ENCODE measurements at places on chromosomes 4 and X.

- no peak for DNase-seq
Measured at GRCh38 chr4:119832776-119833175, 204.2 kb upstream of the PDE5A start.

- no peak for DNase-seq
Measured at GRCh38 chrX:150692831-150693724, at the start of gene MTMR1. Gene MTMR1 (plus strand): TSS chrX:150693396. CDS start chrX:150693531, 135 bp downstream.

GRCh38 chrX:77937291-77937690 is 26.8 kb downstream of the ATP7A start:
- DNase-seq: peak; percentile 7

DNA sequence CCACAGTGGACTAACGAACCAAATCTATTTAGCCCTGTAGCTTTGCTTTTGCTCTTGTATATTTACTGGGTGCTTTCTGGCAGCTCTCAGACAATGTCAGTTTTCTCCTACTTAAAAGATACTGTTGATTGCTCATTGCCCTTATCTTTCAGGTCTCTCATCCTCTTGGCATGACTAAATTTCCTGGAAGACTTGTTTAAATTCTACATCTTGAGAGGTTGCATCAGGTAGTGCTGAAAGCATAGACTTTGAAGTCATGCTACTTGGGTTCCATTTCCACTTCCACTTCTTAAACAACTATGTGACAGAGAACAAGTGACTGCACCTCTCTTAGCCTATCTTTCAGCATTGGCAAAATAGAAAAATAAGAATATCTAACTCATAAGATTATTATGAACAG is 8.4 kb downstream of the TDO2 start:
- DNase-seq: no peak

GRCh38 chr4:169987327-169988228 is 38.6 kb downstream of the MFAP3L start:
- DNase-seq: no peak

GRCh38 chrX:39022106-39022505 is 220.8 kb downstream of the MID1IP1 start:
- no peak for DNase-seq

GRCh38 chr4:35105486-35105885 is 1138.8 kb downstream of the ARAP2 start:
- DNase-seq: no peak

DNA sequence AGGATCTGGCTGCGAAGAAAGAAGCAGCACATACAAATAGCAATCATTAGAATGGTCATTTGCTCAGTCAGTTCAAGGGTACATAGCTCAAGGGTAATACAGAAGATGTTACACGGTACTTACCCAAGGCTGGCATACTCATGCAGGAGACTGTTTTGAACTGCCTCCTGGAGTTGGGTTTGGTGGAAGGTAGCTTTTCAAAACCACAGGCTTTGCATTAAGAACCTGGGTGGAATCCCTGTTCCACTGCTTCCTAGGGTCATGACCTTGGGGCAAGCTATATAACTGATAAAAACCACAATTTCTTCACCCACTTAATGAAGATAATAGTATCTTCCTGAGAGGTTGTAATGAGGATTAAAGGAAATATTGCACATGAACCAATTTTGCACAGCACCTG is 36.5 kb downstream of the TBC1D9 start:
- DNase-seq: no peak

DNA sequence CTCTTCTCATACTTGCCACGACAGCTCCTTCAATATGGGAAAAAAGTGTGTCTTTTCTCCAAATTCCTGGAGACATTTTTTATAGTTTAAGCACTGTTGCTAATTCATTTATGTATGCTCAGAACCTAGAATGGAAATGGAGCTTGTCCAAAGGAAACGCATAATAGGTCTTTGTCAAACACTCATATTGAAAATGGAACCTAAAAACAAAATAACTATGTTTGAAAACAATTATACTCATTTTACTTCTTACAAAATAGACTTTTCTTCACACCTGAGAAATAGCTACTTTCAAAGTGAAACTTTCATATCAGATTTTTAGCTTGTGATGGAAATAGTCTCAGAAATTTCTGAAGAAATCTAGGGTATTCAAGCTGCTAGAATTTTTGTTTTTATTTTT is 529.7 kb upstream of the BOD1L1 start:
- no peak for DNase-seq

GRCh38 chrX:12580548-12580947 is 210.7 kb upstream of the PRPS2 start:
- DNase-seq: no peak

DNA sequence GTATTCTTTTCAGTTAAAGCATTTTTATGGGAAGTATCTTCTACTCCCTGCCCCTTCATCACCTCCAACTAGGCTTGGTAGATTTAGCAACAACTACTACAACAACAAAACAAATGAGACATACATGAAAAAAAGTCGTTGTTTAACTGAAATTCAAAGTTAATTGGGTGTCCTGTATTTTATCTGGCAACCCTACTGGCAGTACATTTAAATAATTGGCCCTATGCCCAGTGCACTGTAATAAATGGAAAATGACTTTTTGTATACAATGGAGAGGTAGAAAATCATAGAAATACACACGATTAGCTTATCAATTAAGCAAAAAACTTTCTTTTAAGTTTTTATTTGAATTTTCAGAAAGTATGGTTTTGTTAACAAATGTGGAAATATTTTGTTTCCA is 21.4 kb upstream of the CLGN start:
- DNase-seq: no peak

- no peak for DNase-seq
Measured at GRCh38 chr4:7043284-7044136, at the start of gene TADA2B. Gene TADA2B (plus strand): TSS chr4:7043372. CDS start chr4:7043580, 208 bp downstream.

GRCh38 chrX:108091878-108092291 is 307 bp downstream of the ATG4A start:
- no peak for DNase-seq

DNA sequence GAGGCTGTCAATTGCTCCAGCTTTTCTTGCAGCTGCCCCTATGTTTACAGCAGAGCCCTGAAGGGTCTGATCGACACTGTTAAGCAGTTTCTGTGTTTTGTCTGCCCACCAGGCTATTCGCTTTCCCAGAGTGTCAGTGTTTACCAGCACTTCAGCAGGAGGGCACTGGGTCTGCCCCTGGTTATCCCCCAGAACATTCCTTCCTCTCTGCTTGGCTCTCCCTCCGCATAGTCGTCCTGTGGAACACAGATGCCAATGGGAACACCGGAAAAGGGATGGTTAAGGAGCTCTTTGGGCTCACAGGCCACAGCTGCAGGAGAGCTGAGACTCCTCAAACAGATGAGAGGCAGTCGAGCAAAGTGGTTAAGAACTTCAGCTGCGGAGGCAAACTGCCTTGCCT is 71.3 kb upstream of the FBXW7 start:
- no peak for DNase-seq

DNA sequence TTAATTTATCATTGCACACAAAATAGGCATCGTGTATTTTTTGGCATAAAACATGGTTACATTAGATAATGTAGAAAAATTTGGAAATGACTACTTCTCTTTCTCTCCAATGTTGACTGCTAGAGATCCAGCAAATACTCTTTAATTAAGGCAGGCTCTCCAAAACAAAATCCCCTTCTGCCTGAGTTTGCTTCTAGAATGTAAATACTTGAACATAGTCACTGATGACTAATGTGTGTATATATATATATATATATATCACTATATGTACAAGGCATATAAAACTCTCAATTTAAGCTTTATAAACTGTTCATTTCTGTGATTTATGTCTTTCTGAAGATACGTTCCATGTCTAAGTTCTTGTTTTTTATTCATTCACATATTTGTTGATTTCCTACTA is 67.2 kb upstream of the CAMK2D start:
- DNase-seq: no peak

DNA sequence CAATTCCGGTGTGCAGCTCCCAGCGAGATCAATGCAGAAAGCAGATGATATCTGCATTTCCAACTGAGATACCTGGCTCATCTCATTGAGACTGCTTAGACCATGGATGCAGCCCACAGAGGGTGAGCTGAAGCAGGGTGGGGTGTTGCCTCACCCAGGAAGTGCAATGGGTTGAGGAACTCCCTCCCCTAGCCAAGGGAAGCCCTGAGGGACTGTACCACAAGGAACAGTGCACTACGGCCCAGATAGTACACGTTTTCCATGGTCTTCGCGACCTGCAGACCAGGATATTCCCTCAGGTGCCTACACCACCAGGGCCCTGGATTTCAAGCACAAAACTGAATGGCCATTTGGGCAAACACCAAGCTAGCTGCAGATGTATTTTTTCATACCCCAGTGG is 150.0 kb downstream of the TET2 start:
- no peak for DNase-seq

DNA sequence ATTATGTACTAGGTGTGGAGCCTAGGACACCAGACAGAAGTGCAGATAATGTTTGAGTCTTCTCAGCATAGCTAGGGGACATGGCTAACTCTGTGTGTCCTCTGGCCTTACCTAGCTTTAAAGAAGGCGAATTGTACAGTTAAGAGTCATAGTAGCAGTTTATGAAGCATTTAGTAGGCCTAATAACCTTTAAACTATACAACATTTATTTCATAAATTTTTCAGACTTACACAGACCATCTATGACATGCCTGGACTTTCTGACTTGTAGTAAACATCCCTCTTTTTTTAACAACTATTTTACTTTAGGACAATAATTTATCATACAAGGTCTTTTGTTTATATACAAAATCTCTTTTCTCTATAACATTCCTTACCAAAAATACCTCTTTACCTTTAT is 37.4 kb downstream of the ETNPPL start:
- no peak for DNase-seq

- no peak for DNase-seq
Measured at GRCh38 chr4:182400081-182400480, 156.9 kb downstream of the TENM3 start.

GRCh38 chr4:156378033-156378665 is 424.5 kb upstream of the CTSO start:
- no peak for DNase-seq

- DNase-seq: no peak
Measured at GRCh38 chr4:100681289-100681688, 163.5 kb upstream of the EMCN start.

DNA sequence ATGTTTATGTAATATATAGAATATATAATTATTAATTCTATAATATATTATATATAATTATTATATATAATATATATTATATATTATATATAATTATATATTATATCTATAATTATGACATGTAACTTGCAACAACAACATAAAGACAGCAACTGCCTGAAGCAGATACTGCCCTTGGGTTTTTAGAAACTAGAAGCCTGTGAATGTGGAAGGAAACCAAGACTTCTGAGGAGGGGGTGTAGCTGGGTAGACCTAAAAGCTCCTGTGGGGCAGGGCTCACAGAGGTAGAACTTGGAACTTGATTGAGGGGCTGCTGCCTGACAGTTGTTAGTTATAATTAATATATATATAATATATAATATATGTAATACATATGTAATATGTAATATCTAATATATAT is 167.2 kb upstream of the SLIT2 start:
- no peak for DNase-seq

DNA sequence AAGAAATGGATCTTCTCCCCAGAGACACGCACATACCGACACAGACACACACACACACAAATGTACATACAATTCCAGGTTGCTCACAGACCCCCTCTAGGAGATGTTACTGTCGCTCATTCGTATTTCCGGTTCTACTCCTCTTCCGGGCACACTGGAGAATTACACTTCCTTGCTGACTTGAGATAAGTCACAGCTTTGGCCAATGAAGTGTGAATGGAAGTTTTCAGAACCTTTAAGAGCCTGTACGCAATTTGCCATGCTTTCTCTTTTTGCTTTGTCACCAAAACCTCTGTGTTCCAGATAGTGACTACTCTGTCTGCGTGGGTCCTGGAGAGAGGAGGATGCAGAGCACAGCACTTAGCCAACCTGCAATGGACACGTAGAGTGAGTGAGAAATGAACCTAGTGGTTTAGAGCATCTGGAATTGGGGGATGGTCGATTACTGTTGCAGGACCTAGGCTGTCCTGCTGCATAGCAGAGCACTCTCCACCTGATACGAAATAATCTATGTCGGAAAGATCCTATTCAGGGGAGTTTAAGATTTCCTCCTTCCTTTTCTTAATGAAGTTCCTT is 239.5 kb upstream of the TET2 start:
- no peak for DNase-seq

- DNase-seq: peak; percentile 23
Measured at GRCh38 chr4:84920617-84921016, 45.9 kb downstream of the WDFY3 start.

DNA sequence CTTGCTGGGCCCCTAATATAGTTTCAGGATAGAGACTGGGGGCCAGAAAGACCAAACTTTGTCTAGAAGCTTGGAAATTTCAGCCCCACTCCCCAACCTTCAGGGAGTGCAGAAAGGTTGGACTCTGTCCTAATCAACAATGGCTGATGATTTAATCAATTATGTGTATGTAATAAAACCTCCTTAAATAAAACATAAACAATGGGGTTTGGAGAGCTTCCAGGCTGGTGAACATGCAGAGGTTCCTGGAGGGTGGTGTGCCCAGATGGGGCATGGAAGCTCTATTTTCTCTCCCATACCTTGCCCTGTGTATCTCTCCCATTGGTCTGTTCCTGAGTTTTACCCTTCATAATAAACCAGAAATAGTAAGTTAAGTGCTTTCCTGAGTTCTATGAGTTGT is 174.2 kb downstream of the GC start:
- no peak for DNase-seq

GRCh38 chr4:11743976-11744375 is 315.3 kb upstream of the HS3ST1 start:
- no peak for DNase-seq

GRCh38 chr4:138450546-138451275 is 208.6 kb upstream of the SLC7A11 start:
- no peak for DNase-seq

- no peak for DNase-seq
Measured at GRCh38 chrX:25600776-25601175, 537.4 kb upstream of the MAGEB18 start.

- no peak for DNase-seq
Measured at GRCh38 chr4:125780164-125780563, 465.4 kb downstream of the FAT4 start.

GRCh38 chr4:80566203-80566872 is 230.8 kb downstream of the CFAP299 start:
- no peak for DNase-seq

- no peak for DNase-seq
Measured at GRCh38 chr4:83217721-83218522, 66.7 kb downstream of the COQ2 start.

- DNase-seq: no peak
Measured at GRCh38 chrX:119790977-119791436, 423 bp downstream of the RPL39 start.

- no peak for DNase-seq
Measured at GRCh38 chr4:94240384-94240783, 32.7 kb downstream of the SMARCAD1 start.

DNA sequence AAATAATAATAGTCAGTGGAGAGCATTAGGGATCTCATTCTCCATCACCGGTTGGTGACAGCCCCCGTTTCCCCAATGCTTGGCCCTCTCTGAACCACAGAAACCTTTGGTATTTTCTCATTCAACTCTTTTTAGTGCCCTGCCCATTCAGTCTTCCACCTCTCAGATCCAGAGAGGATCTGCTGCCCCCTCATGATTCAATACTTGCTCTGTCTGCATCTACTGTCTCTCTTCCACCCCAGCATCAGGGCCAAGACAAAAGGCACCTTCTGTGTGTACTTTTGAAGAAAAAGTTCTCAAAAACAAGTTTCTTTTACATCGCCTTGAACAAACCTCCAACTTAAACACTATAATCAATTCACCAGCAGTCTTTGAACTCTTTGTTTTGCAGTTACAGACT is 19.3 kb downstream of the CLTRN start:
- DNase-seq: no peak
